ENCODE measurements at places on chromosomes 7 and 10. TPM values are rescaled to one million over a fixed set of nuclear protein-coding genes. Genes with fewer than 3 reads are reported as not detected.

BUD23 gene
- total RNA-seq = 58.7 TPM

PKD2L1 gene
- total RNA-seq = not detected

GRM8 gene
- not detected for total RNA-seq

OPALIN gene
- not detected for total RNA-seq

CCDC146 gene
- total RNA-seq = 10.8 TPM

RGR gene
- not detected for total RNA-seq

CDC14C gene
- not detected for total RNA-seq

C10orf95 gene
- total RNA-seq = 0.54 TPM

SRGN gene
- total RNA-seq = 162 TPM

PLAC9 gene
- not detected for total RNA-seq

ZFYVE27 gene
- 43.4 TPM for total RNA-seq

SLC13A1 gene
- total RNA-seq = not detected

MRLN gene
- not detected for total RNA-seq

- no peak overlapping the region for H3K4me3 ChIP-seq
- no peaks in the 10 kb centered on the region for H3K4me1 ChIP-seq
- H3K27me3 ChIP-seq = no peaks in the 10 kb centered on the region
- H3K27ac ChIP-seq = no peak overlapping the region
These were observed 205.9 kb downstream of the MBL2 start for GRCh38 chr10:52566471-52567246.

GRCh38 chr10:26410356-26410755 lies 27.8 kb upstream of the APBB1IP start:
- DNase-seq = no peak
- no peak overlapping the region for H3K4me3 ChIP-seq
- H3K27me3 ChIP-seq = peaks cover 8% of the 10 kb centered on the region
- peaks cover 2% of the 10 kb centered on the region for H3K4me1 ChIP-seq
- no peak overlapping the region for H3K27ac ChIP-seq

- H3K4me1 ChIP-seq = peaks cover 2% of the 10 kb centered on the region
- no peak overlapping the region for H3K27ac ChIP-seq
- no peaks in the 10 kb centered on the region for H3K36me3 ChIP-seq
- DNase-seq = no peak
These were observed 63.8 kb downstream of the ZNF438 start for GRCh38 chr10:30967650-30968410.

GRCh38 chr7:158550886-158551452 lies 36.7 kb downstream of the PTPRN2 start:
- no peak overlapping the region for H3K27ac ChIP-seq
- H3K4me3 ChIP-seq = no peak overlapping the region
- H3K27me3 ChIP-seq = peaks cover under 1% of the 10 kb centered on the region
- no peaks in the 10 kb centered on the region for H3K4me1 ChIP-seq

GRCh38 chr7:37089972-37090371 lies 358.7 kb downstream of the ELMO1 start:
- no peak overlapping the region for H3K4me3 ChIP-seq
- peaks cover 18% of the 10 kb centered on the region for H3K4me1 ChIP-seq
- no peaks in the 10 kb centered on the region for H3K27me3 ChIP-seq
- DNase-seq = no peak
- no peak overlapping the region for H3K27ac ChIP-seq

DNA sequence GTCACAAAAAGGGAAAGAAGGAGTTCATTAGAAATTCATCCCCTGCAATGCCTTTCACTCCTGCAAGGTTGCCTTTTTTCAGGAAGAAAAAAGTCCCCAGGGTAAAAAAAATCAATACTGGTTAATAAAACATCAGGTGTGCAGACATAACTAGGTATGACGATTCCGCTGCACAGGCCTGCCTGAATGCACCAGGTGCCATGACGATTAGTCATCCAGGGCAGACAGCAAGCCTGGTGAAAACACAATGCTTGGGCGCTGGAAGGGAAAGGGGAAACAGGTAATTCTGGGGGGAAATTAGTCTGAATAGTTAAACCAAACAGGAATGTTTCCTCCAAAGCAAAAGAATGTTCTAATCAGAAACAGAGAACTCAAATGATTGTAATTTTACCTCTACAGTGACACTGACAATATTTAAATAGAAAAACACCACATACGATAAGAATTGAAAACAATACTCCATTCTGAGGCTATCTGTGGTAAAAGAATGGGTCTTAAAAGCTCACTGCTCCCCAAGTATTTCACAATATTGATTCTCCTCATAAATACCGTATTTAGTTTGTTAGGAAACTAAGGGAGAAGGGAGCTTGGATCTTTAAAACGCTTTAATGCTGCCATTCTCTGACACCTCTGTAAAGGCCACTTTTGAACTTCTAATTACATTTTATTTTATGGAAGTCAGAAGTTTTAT lies 45.2 kb downstream of the VPS41 start:
- DNase-seq = no peak
- peaks cover 10% of the 10 kb centered on the region for H3K36me3 ChIP-seq
- H3K4me3 ChIP-seq = no peak overlapping the region
- H3K27me3 ChIP-seq = no peaks in the 10 kb centered on the region

- H3K4me3 ChIP-seq = peak overlapping the region; percentile 85
- peaks cover 42% of the 10 kb centered on the region for H3K4me1 ChIP-seq
- H3K27ac ChIP-seq = peak overlapping the region; percentile 96
- no peak for DNase-seq
These were observed 5.7 kb downstream of the ARPC1B start for GRCh38 chr7:99380032-99380822.

DNA sequence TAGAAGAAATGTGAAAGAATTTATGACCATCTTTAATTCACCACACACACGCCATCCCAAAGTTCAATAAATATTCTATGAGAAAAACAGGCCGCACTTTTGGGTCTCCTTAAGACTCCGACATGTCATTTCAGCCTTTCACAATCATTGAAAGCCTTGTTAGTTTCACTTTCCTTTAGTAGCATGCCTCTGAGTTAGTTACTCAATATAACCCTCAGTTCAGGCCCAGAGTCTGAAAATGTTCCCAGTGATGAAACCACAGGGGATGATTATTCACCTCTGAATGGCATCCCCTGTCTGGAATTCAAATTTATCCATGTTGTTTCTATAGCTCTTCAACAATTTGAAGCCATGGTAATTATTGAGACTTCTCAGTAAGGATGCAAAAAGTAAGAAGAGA lies 278.1 kb upstream of the NRP1 start:
- peaks cover 8% of the 10 kb centered on the region for H3K27me3 ChIP-seq
- H3K27ac ChIP-seq = no peak overlapping the region
- H3K4me3 ChIP-seq = no peak overlapping the region
- no peaks in the 10 kb centered on the region for H3K36me3 ChIP-seq
- H3K4me1 ChIP-seq = no peaks in the 10 kb centered on the region
- DNase-seq = no peak

- H3K36me3 ChIP-seq = no peaks in the 10 kb centered on the region
- H3K4me3 ChIP-seq = no peak overlapping the region
- DNase-seq = no peak
- H3K27ac ChIP-seq = no peak overlapping the region
- peaks cover 3% of the 10 kb centered on the region for H3K27me3 ChIP-seq
These were observed 41.4 kb upstream of the AKR1C2 start for GRCh38 chr10:5045095-5045494.

GRCh38 chr7:51072281-51072680 lies 244.3 kb downstream of the COBL start:
- no peak overlapping the region for H3K4me3 ChIP-seq
- H3K27me3 ChIP-seq = peaks cover 2% of the 10 kb centered on the region
- H3K4me1 ChIP-seq = no peaks in the 10 kb centered on the region
- no peaks in the 10 kb centered on the region for H3K36me3 ChIP-seq
- no peak for DNase-seq

- no peak overlapping the region for H3K27ac ChIP-seq
- no peak overlapping the region for H3K4me3 ChIP-seq
- H3K27me3 ChIP-seq = no peaks in the 10 kb centered on the region
- peaks cover 2% of the 10 kb centered on the region for H3K36me3 ChIP-seq
These were observed 33.9 kb downstream of the RCC1L start for GRCh38 chr7:75039709-75040108.

DNA sequence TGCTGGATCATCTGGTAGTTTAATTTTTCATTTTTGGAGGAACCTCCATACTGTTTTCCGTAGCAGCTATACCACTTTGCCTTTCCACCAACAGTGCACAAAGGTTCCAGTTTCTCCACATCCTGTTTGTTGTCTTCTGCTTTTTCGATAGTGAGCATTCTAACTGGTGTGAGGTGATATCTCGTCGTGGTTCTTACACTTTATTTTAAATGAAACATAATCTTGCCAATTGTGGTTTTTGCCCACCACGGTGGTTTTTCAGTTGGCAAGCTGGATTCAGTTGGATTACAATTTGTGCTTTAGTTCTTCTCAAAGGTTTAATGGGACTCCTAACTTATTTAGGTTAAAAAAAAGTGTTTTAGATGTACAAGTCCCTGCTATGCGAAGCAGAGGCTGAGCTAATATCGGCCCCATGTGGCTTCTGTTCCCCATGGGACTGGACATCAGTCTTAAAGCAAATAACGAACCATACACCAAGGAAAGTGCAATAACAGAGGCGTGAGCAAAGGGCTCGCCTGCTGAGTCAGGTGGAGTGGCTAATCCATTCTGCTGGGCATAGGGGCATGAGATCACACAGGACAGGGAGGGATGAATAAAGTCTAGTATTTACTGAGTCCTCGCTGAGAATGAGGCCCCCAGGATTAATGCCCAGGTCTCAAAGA lies 153.6 kb downstream of the AOAH start:
- no peak overlapping the region for H3K27ac ChIP-seq
- H3K27me3 ChIP-seq = no peaks in the 10 kb centered on the region

DNA sequence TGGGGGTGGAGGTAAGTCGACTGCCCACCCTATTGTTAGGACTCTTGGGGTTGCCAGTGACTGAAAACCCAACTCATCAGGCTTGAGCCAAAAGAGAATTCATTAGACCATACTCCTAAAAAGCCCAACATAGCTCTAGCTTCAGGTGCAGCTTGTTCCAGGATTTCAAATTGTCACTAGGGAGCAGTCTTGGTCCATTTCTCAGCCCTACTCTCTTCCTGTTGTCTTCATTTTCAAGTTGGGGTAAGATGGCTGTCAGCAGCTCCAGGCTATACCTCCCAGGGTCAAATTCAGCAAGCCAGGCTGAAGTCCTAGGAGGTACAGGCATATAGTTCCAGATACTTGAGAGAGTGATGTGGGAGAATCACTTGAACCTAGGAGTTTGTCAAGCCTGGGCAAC lies 14.9 kb upstream of the COL13A1 start:
- peaks cover 11% of the 10 kb centered on the region for H3K27me3 ChIP-seq
- DNase-seq = no peak
- peaks cover 3% of the 10 kb centered on the region for H3K4me1 ChIP-seq
- no peak overlapping the region for H3K4me3 ChIP-seq
- no peaks in the 10 kb centered on the region for H3K36me3 ChIP-seq
- H3K27ac ChIP-seq = peak overlapping the region; percentile 27

DNA sequence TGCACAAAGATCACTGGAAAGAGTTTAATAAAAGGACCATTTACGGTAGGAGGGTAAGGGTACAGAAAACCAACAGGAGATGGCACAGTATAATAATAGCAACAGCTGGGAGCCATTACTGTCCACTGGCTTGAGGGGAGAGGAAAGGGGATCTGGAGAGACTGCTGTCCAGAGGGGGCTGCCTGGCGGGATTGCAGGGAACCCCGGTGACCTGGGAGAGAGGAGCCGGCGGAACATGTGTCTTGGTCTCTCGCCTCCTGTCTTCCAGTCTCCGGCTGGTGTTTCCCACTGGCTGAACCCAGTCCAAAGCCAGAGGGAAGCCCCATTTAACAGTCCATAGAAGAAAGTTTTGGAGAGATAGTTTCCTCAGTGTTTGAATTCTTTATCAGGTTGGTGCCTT lies 57.5 kb upstream of the PODXL start:
- no peaks in the 10 kb centered on the region for H3K36me3 ChIP-seq
- no peaks in the 10 kb centered on the region for H3K4me1 ChIP-seq
- no peak overlapping the region for H3K27ac ChIP-seq
- H3K4me3 ChIP-seq = no peak overlapping the region
- H3K27me3 ChIP-seq = peaks cover 5% of the 10 kb centered on the region
- no peak for DNase-seq

- DNase-seq = no peak
- no peaks in the 10 kb centered on the region for H3K4me1 ChIP-seq
- H3K27ac ChIP-seq = no peak overlapping the region
- no peak overlapping the region for H3K4me3 ChIP-seq
- H3K36me3 ChIP-seq = no peaks in the 10 kb centered on the region
These were observed 44.5 kb upstream of the STK17A start for GRCh38 chr7:43538404-43538771.

GRCh38 chr7:142420554-142421362 lies 162.9 kb upstream of the PRSS58 start:
- peaks cover 14% of the 10 kb centered on the region for H3K4me1 ChIP-seq
- DNase-seq = no peak
- H3K4me3 ChIP-seq = no peak overlapping the region
- no peaks in the 10 kb centered on the region for H3K27me3 ChIP-seq

Measured in activated naive CD8-positive, alpha-beta T cell treated with anti-CD3 and anti-CD28 coated beads, Interleukin-2, amount 10 ng/mL, durations not matched to agents 7 days and 5 days (primary cell).